ENCODE measurements at places on chromosomes 5 and 9.

GRCh38 chr5:159104051-159104651 lies 4.4 kb upstream of the EBF1 start:
- no peak for DNase-seq

GRCh38 chr5:95619514-95620029 lies 315 bp upstream of the GPR150 start:
- DNase-seq, result no peak

DNA sequence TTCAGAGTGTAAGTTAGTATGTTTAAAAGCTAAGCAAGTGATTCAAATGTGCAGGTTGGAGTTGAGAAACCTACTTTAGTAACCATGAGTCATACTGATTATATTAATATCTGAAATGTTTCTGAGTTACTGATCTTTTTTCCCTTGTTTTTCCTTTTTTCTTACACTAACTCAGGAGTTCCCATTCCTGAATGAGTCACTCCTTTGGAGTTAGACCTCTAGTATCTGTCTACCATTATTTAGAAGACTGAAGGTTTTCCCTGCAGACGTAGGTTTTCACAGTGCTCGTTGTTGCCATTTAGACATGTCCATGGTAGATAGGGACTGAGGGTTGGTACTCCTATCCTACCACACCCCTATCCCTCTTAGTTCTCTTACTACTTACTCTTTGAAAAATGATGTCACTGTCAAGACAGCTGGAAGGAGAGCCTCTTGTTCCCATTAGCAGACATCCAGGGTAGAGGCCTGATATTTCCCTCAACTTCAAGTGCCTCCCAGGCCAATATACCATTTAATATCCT lies 20.2 kb downstream of the OCLN start:
- DNase-seq, result no peak

- DNase-seq, result no peak
Observed at GRCh38 chr9:81871695-81872094, 56.5 kb upstream of the SPATA31D4 start.

- no peak for DNase-seq
Observed at GRCh38 chr5:122126756-122127321, 2.5 kb upstream of the ZNF474 start.

DNA sequence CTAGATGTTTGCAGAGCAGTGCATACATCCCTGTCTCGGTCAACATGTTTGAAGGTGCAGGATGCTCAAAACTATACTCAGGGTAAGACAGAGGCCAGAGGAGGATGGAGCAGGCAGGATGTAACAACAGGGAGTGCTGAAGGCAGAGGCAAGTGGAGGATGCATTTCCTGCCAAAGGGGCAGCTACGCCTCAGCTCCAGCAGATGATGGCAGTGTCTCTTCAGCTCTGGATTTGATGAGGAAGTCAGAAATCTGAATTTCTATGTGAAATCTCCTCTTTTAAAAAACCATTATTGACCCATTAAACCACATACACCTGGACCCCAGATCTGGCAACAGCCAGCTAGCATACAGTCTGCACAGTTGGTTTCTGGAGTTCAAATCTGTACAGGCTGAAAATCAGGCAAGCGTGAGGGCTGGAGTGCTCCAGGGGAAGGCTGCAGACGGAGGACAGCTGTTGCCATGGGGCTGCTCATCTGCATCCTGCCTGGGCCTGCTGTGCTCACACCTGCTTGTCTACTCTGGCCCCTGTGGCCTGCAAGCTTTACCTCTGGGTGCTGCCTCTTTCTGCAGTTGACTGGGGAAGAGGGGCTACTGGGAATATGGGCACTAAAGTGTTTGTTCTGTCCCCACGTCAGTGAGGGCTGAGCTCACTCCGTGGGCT lies 152.9 kb upstream of the SLC28A3 start:
- DNase-seq, result no peak

DNA sequence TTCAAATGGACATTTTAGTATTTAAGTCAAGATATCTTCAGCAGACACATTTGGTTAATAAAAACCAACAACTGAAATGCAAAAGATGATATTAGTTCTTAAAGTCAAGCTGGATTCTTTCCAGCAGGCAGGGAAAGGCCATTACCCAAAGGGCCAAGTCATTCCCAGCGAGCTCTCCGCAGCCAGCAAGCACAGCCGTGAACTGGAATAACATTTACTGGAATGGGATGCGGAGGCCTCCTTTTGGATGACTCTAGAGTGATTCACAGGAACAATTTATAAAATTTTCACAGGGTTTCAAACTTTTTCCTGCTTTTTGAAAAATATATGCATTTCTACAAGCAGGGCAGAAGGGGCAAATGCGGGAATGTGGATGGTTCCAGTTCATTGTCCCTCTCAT lies 76.6 kb upstream of the DAB2 start:
- no peak for DNase-seq

DNA sequence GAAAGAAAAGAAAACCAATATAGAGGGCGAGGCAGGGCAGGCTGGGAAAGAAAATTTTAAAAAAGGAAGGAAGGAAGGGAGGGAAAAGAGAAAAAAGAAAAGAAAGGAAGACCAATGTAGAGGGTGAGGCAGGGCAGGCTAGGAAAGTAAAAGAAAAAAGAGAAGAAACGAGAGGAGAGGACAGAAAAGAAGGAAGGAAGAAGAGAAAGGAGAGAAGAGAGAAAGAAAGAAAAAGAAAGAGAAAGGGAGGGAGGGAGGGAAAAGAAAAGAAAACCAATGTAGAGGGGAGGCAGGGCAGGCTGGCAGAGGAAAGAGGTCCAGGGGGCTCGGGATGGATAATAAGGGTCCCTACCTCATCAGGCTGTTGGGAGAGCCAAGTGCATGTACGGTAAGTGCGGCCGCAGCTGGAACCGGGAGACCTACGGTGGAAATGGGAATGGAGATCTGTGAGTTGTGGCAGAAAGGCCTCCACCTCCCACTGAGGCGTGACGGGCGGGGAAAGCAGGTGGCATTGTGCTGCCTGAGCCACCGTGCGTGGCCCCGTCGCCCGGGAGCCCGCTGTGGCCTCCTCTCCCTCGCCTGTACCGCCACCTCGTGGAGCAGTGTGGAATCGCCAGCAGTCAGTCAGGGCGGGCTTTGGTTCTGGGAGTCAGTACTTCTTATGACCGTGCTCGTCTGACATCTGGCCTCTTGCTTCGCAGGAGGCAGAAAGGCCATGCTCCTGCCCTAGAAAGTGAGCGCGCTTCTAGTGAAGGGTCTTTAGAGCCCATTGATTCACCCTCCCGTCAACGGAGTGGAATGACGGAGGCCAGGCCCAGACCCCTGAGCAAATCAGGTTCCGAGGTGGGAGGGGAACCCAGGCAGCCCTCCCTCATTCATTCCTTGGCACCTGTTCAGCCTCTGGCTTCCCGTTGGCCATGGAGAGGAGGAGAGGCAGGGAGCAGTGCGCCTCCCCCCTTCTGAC lies 10.4 kb upstream of the NHP2 start:
- DNase-seq, result peak; percentile 91

- no peak for DNase-seq
Observed at GRCh38 chr5:141691286-141691866, 9.3 kb upstream of the ARAP3 start.

DNA sequence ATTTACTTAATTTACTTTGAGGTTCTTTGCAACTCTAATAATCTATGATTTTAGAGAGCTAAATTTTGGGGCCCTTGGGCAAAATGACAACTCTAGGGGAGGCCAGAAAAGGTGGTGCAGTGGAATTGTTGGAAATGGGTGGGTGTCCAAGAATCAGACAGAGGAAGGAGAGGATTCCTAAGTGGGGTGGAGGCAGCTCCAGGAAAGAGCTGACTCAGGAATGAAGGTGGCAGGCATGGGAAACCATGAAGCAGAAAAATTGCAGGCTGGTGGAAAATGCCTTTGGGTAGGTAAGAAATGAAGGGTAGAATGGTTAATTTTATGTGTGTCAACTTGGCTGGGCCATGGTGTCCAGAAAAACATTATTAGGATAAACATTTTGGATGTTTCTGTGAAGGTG lies 248.5 kb upstream of the TUT7 start:
- no peak for DNase-seq

DNA sequence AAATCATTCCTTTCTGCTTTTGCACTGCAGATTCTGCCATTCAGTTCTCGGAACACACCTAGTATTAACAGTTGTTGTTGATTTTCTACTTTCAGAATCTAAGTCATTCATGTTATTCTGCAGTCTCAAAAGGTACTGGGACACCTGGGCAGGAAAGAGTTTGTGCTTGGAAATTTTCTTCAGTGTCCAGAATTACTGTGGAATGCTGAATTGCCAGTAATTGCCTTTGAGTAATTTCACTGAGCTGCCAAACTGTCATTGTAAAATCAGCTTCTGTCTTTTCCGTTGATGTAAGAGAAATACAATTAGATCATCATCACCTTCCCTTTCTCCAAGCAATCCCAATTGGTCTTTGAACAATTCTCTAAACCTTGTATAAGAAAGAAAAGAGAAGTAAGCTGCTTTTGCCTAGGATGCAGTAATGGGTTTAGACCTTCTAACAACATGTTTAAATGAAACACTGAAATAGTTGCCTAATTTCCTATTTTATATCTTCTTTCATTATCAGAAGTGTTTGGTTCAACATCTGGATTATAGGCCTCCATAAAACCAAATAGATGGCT lies 75.7 kb upstream of the TGFBR1 start:
- no peak for DNase-seq

DNA sequence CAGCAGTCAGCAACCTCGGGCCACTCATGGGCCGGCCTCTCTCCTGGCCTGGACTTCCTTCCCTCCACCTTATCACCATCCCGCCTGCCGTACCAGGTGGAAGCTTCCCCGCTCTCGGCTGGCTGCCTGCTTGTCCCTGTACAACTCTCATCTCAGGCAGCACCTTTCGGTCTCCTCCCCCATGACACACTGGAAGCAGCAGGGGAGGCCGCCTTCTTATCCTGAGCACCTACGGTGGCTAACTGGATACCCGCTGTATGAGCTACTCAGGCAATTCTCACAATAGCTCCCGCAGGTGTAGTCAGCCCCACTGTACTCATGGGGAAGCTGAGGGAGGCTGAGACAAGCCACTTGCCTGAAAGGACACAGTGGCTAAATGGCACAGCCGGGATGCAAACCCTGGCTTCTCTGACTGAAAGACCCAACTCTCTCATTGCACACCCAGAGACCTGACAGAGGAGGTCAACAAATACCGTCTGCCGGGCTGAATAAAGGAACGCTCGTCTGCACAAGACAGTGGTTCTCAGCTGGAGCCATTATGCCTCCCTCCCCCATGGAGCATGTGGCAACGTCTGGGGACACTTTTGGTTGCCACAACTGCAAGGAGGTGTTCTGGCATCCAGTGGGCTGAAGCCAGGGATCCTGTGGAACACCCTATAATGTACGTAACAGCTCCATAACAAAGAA lies 9.6 kb downstream of the STK10 start:
- DNase-seq, result no peak

DNA sequence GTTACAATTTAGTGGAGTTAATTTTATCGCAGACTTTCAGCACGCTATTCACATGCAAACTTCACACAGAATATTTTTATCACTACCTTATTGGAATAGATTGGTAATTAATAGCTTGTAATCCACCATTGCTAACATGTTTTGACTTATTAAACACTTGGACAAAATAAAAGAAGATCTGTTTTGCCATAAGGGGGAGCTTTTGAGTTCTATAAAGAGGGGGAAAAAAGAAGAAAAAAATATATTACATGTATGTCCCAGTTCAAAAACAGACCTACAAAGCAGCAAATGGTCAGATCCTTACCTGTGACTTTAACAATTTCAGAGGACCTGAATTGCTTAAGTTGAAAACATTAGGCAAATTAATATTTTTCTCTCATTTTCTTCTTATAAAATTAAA lies 1.2 kb upstream of the PAPPA start:
- DNase-seq, result no peak

- DNase-seq, result no peak
Observed at GRCh38 chr5:34474573-34475021, 181.5 kb upstream of the RAI14 start.

DNA sequence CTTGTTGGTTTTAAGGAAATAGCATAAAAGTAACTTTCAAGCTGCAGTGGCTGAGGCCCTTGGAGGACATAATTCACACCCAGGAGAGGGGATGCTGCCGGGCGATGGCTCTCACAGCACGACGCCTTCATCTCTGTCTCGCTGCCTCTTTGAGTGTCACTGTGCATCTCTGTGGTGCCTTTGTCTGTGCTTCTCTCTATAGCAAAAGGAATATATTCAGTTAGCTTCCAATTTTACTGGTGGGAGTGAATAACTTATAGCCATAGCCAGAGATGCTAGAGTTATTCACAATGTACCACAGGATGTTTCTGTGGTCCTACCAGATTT lies 276.7 kb downstream of the SYK start:
- no peak for DNase-seq

- no peak for DNase-seq
Observed at GRCh38 chr9:4207123-4207875, 92.6 kb downstream of the GLIS3 start.

DNA sequence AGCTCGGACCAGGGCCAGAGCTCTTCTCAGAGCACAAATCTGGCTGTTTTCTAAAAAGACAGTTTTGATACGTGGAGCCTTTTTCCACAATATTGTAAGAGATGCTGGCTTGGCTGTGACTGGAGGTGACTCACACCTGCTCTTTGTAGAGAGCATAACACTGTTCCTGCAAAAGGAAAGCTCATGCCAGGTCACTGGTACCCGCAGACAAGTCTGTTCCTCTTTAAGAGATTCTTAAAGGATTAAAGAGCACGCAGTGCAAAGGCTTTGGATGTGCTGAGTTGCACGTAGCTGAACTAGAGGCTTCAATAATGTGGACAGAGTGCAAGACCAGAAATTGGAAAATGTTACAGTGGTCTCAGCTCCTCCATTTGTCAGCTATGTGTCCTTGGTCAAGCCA lies 19.0 kb downstream of the ACTL7B start:
- DNase-seq, result no peak

- DNase-seq, result no peak
Observed at GRCh38 chr9:131167146-131167692, 41.8 kb downstream of the NUP214 start.

GRCh38 chr5:51373880-51374523 lies 9.2 kb upstream of the ISL1 start:
- DNase-seq, result no peak

- DNase-seq, result peak; percentile 39
Observed at GRCh38 chr9:34375901-34376595, 650 bp downstream of the MYORG start.

DNA sequence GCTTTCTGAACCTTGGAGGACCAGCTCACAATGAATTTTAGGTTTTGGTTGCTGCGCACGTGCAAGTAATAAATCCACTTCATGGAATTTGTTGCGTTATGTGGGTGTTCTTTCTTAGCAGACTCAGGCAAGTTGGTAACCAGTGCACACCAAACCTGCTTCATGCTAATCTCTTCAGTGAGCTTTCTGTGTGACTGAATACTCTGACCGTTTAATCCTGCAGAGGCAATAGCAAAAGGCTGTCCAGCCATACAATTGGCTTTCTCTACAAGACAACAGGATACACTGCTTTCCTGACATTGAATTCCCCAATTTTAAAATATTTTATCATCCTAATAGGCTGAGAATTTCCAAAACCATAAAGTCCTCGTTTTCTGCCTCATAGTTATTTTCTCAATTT lies 10.3 kb downstream of the UGT3A2 start:
- DNase-seq, result no peak

Data from activated gamma-delta T cell treated with anti-CD3 and anti-CD28 coated beads, Interleukin-2, amount 50 U/mL, for 16 hours (primary cell).